Activated T-cell treated with anti-CD3 and anti-CD28 coated beads, Interleukin-2, amount 50 U/mL, for 24 hours (primary cell): ENCODE measurements at places on chromosomes 6 and 20.

DNA sequence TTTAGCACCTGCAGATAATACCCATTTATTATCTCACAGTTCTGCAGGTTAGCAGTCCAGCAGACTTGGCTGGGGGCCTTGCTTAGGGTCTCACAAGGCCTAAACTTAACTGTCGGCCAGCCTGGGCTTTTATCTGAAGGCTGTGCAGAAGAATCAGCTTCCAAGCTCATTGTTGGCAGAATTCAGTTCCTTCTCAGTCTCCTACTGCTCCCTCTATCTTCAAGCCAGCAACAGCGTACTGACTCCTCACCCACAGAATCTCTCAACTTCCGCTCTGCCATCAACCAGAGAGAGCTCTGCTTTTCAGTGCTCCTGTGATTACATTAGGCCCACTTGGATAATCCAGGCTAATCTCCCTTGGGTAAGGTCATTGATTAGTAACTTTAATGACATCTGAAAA lies 30.2 kb upstream of the NHSL1 start:
- H3K4me3 ChIP-seq, result no peak overlapping the region
- no peak for DNase-seq
- H3K4me1 ChIP-seq, result no peaks in the 10 kb centered on the region
- no peak overlapping the region for H3K27ac ChIP-seq
- H3K27me3 ChIP-seq, result peaks cover 23% of the 10 kb centered on the region

GRCh38 chr20:44170816-44171410 lies 16.1 kb downstream of the JPH2 start:
- no peaks in the 10 kb centered on the region for H3K36me3 ChIP-seq
- H3K27ac ChIP-seq, result no peak overlapping the region
- H3K27me3 ChIP-seq, result peaks cover 54% of the 10 kb centered on the region

DNA sequence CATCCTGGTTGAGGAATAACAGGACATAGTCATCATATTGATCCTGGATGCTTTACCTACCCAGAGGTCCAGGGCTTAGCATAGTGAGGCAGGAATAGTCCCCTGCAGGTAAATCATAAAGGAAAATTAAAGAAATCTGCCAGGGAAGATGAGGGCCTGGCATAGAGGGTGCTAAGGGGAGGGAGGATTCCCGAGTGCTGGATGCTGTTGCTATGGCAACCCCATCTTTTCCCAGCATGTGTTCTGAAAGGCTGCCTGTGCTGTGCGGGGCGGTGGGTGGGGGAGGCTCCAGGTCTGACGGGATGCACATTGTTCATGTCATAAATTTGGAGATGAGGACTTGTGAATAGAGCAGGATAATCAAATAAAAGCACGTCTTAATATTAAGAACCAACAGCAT lies 212.6 kb upstream of the PCSK2 start:
- no peak overlapping the region for H3K27ac ChIP-seq
- no peaks in the 10 kb centered on the region for H3K4me1 ChIP-seq
- no peaks in the 10 kb centered on the region for H3K27me3 ChIP-seq
- no peak overlapping the region for H3K4me3 ChIP-seq
- DNase-seq, result no peak
- no peaks in the 10 kb centered on the region for H3K36me3 ChIP-seq

DNA sequence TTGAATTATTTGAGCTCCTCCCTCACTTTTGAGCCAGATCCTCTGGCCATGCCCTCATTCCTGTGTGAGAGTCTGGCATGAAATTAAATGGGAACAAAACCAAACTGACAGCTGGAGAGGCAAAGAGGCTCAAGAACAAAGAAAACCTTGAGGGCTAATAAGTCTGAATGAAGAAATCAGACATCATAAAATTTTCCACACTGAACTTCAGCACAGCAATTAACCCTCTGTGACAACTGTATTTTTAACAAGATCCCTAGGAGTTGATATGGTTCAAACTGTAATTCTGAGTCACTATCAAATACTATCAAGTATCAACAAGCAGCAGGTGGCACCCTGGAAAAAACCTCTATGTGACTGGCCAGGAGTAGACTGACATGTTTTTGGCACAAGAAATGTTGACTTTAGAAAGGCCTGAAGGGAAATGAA lies 109.4 kb upstream of the EMILIN3 start:
- no peak overlapping the region for H3K4me3 ChIP-seq
- peaks cover 66% of the 10 kb centered on the region for H3K36me3 ChIP-seq
- no peak overlapping the region for H3K27ac ChIP-seq
- DNase-seq, result no peak
- peaks cover 24% of the 10 kb centered on the region for H3K4me1 ChIP-seq
- H3K27me3 ChIP-seq, result no peaks in the 10 kb centered on the region

GRCh38 chr6:33577106-33577535 lies 3.0 kb downstream of the BAK1 start:
- H3K36me3 ChIP-seq, result peaks cover 71% of the 10 kb centered on the region
- DNase-seq, result no peak
- H3K4me1 ChIP-seq, result peaks cover 35% of the 10 kb centered on the region

- H3K4me1 ChIP-seq, result no peaks in the 10 kb centered on the region
- H3K4me3 ChIP-seq, result no peak overlapping the region
- H3K27ac ChIP-seq, result no peak overlapping the region
- no peak for DNase-seq
- no peaks in the 10 kb centered on the region for H3K36me3 ChIP-seq
- peaks cover 26% of the 10 kb centered on the region for H3K27me3 ChIP-seq
Observed at GRCh38 chr6:4404415-4404814, 269.0 kb upstream of the ECI2 start.

DNA sequence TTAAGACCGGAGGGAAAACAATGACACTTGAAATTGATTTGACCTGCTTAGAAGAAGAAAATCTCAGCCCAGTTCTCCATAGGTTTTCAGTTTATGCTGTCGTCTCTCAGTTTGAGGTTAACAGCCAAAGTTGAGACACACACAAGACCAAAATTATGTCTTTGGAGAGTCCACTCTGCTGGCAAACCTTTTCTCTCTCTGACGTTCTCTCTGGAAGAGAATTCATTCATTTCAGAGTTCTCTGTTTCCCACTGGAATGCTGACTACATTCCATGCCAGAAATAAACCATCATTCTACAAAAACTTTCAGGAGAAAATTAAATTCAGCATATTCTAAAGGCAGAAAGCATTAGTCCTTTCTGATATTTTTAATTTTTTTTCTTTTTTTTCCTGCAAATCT lies 155.2 kb downstream of the TFAP2A start:
- H3K4me1 ChIP-seq, result no peaks in the 10 kb centered on the region
- H3K27ac ChIP-seq, result no peak overlapping the region
- no peaks in the 10 kb centered on the region for H3K27me3 ChIP-seq
- no peaks in the 10 kb centered on the region for H3K36me3 ChIP-seq
